ENCODE measurements at places on chromosomes 5 and 9.

DNA sequence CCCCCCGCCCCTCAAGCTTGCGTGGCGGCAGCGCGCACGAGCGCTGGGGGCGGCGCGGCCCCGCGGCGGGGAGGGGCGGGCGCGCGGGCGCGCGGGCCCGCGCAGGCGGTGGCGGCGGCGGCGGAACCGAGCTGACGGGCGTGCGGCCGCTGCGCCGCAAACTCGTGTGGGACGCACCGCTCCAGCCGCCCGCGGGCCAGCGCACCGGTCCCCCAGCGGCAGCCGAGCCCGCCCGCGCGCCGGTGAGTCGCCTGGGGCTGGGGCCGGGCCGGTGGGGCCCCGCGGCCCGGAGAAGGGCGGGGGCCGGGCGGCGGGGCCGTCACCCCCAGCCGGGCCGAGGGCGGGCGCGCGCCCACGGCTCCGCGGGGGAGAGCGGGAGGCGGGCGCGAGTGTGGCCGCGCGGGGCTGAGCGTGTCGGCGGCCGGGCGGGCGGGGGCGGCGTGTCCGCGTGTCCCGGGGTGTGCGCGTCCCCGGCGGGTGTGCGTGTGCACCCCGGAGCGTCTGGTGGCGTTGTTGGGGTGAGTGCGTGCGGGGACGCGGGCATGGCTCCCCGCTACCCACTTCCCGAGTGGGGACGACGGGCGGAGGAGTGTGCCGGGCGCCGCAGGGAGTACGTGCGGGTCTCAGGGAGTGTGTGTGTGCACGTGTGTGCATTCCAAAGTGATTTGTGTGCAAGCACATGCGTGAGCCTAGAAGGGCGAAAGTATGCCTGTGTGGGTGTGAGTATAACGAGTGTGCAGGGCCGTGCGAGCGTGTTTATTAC, at the start of gene NEK6:
NEK6 (plus strand) TSS at position 106 of the 763 bp plus-strand sequence. CDS start 44,016 bp downstream, outside the sequence.
- no peak for DNase-seq

DNA sequence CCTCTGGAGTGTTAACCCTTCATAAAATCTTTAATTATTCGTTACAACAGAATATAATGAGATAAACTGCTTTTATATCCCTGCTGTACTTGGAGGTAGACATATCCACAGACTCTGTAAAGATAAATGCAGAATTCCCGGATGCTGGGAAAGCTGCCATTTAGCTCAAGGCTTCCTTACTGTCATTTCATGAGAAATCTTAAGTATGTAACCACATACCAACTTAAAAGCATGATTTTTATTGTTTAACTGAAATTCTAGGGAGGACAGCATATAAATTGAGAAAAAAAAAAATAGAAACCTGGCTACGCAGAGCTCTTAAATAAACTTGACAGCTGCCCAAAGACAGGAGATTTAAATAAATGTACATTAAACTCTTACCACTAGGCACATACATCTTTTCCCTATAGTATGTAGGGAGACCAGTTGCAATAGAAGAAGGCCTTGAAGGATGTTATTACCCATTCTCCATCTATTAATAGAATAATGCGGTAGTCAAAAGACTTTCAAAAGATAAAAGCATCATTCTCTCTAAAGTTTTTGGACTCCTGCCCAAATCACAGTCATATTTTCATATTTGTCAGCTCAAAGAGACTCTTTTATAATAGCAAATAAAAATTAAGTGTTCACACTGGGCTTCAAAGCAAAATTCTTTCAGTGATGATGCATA, 373.8 kb downstream of the NDUFS4 start:
- no peak for DNase-seq

DNA sequence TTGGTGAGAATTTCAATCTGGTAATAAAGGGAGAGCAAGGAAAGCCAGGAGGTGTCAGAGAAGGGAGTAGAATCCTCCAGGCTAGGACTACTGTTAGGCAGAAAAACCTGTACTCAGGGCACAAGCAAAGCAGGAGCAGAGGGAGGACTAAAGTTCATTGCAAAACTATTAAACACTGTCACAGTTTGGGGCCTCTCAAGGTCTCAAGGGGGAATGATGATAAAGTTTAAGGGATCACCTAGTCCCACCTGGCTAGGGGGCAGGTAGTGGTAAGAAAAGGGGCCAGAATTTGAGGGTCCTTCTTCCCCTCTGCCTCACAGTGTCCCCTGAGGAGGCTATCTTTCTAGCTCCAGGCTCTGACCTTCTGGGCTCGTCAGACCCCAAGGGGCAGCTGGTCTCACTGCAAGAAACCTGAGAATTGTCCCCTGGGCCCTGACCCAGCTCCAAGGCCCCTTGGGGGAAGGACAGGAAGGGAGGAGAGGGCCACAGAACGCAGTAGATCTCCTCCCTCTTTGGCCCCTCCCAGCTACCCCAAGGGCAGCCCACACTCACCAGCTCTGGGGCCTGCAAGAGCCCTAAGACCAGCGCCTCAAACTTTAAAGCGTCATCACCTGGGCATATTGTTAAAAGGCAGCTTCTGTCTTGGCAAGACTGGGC, 974 bp downstream of the CCDC69 start:
- peak; percentile 60 for DNase-seq

- no peak for DNase-seq
Measured at GRCh38 chr5:170693701-170694100, 89.8 kb upstream of the GABRP start.

DNA sequence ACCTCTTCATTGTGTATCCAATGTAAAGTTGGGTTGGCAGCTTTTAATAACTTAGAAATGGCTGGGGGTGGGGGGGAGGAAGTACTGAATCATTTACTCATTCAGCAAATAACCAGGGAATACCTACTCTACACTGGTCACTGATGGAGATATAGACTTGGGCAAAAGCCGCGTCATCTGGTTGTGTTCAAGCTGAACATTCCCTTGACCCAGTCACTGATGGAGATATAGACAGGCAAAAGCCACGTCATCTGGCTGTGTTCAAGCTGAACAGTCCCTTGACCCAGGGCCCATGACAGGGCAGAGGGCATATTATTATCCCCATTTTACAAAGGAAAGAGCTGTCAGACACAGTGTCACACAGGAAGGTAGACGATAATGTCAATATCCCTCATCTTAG, 32.6 kb downstream of the FOXI1 start:
- no peak for DNase-seq
